ENCODE measurements at places on chromosomes 2 and 18.
A peak's percentile ranks its signal among the peaks of the same experiment; 100 is the strongest.

DNA sequence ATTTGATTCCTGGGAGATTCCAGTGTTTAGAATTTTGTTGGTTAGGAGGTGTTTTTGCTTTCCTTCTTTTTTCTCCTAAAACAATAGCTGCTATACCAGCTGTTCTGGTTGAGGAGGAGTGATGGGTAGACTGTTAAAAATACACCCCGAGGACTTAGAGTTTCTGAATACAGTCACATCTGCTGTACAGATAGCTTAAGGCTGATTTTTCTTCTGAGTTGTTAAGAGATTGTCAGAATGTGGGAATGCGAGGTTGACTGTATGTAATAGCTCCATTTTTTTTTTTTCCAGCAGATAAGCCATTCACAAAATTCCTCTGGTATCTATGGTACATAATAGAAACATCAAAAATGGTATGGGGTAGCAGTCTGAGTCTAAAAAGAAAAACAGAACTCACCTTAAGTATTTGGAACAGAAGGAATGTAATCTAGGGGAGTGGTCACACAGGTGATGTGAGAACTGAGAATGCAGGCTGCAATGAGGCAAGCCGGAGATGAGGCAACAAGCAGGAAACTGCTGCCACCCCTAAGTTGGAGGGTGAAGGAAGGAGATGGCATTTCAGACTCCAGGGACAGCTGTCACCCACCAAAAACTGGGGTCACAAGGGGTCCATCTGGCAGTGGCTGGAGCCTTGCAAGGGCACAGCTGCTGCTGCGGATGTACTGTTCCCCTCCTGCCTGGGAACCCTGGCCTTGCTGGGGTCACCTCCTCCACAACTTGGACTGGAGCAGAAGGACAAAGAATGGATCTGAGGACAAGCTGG lies 2.4 kb downstream of the DGKD start:
- no peak for DNase-seq

DNA sequence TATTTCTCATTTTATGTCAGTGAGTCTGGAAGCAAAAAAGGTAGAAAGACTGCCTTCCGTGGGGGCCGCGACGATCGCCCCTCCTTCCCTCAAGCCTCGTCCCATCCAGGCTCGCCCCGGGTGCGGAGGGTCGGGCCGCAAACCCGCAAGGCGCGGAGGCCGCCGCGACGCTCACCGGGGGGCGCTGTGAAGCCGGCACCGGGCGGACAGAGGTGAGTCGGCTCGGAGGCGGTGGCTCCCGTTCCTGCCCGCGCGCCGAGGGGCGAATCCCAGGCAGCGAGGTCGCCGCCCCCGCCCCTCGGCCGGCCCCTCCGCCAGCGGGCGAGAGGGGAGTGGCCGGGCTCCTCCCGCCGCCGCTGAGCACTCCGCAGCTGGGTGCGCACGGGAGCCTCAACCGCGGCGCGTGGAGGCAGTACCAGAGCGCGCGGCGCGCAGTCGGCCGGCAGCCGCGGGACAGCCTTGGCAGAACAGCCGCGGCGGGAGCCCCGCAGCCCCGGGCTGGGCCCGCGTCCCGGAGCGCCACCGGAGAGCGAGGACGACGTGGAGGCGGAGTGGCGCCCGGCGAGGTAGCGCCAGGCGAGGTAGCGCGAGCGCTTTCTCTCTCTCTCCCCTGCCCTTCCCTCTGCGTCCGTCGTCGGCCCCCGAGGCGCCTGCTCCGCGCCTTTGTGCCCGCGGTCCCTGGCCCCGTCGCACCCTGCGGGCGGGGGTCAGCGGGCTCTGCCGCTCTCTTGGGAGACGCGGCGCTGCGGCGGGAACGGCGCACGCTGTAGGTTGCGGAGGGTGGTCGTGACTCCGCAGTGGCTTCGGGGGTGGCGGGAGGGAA lies at the start of gene MYO1B:
Gene MYO1B, plus strand, starts transcription at position 359 of the 823 bp plus-strand sequence. CDS start 31,492 bp downstream, outside the sequence.
- DNase-seq = peak; percentile 51

GRCh38 chr2:134785659-134786430 lies 52.6 kb upstream of the ACMSD start:
- DNase-seq = no peak

DNA sequence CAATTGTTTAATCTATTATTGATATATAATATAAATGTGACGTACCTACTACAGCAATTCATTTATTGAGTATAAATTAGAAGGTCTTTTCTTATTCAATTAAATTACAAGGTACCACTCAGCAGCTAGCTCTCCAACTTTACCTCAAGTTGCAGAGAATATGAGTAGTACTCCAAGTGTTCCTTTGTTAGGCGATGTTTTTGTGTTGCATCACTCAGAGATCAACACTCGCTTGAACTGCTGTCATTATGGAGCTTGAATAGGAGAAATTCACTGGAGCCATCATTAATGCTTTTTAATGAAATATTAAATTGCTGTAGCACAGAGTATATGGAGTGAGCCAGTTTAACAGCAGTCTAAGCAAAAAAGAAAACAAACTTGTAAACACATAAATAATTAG lies 320.0 kb downstream of the FSIP2 start:
- DNase-seq = no peak

DNA sequence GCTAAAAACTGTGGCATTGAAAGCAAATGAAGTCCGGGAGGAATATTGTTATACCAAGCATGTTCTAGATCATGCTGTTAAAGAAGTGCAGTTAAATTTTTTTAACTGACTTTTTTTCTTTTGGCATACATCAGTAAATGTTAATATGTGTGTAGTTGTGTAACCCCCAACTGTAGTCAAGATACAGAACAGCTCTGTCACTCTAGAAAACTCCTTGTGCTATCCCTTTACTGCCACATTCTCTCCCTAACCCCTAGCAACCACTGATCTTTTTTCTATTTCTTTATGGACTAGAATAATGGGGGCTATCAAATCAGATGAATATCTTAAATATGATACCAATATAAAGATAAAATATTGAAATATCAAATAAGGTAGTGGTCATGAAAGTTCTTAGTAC lies 46.4 kb downstream of the LCLAT1 start:
- DNase-seq = no peak

- no peak for DNase-seq
Measured at GRCh38 chr2:20146401-20146800, 78.5 kb downstream of the SDC1 start.

DNA sequence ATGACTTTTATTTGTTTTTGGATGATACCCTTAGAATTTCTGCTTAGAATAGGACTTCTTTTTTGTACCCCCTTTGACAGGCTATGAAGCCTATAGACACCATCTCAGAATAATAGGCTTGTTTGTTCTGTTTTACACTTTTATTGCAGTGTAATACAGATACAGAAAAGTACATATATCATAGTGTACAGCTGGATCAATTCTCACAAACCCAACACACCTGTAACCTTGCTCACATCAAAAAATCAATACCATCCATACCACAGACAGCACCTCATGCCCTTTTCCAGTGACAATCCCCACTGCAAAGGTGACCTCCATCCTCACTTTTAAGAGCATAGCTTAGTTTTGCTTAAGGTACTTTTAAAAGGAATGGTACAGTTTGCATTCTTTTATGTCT lies 14.8 kb downstream of the EML6 start:
- no peak for DNase-seq

DNA sequence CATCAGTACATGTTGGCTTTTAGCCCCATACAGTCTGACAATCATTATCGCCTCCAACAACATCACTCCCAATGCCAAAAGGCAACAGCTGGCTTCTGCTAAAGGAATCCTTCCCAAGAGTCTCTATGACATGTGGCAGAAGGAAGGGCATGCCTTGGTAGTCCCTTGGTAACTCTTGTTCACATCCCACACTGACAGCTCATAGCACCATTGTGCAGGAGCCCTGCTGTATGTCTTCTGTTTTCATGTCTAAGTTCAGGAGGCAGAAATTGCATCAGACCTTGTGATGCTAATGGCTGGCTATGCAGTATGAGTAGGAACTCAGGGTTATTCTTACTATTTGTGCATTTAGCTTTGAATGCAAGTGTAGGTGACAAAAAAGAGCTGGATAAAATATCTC lies 392.1 kb downstream of the PTH2R start:
- no peak for DNase-seq

DNA sequence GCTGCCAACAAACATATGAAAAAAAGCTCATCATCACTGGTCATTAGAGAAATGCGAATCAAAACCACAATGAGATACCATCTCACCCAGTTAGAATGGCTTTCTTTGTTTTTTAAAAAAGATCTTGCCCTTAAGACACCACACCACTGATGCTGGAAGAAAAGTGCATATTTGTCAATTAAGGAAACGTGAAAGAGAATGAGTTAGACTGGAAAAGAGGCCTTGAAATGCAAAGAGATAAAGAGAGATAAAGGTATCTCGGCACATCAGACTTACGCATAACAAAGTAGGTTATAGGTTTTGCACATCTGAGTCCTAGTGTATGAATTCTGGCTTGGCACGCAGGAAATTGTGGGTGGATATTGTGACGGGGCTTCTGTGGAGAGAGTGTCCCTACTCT lies 149.5 kb downstream of the MTX2 start:
- no peak for DNase-seq

DNA sequence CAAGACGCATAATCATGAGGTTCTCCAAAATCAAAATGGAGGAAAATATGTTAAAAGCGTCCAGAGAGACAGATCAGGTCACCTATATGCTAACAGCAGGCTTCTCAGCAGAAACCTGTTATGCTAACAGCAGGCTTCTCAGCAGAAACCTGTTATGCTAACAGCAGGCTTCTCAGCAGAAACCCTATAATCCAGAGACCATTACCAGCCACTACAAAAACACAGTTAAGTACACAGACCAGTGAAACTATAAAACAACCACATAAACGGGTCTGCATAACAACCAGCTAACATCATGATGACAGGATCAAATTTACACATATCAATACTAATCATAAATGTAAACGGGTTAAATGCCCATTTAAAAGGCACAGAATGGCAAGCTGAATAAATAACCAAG lies 1548.4 kb upstream of the TMEFF2 start:
- DNase-seq = no peak

- no peak for DNase-seq
Measured at GRCh38 chr2:175930504-175930903, 71.6 kb downstream of the LNPK start.

GRCh38 chr2:191696001-191696400 lies 18.1 kb downstream of the NABP1 start:
- no peak for DNase-seq

GRCh38 chr2:8752385-8752784 lies 70.5 kb downstream of the ID2 start:
- no peak for DNase-seq

DNA sequence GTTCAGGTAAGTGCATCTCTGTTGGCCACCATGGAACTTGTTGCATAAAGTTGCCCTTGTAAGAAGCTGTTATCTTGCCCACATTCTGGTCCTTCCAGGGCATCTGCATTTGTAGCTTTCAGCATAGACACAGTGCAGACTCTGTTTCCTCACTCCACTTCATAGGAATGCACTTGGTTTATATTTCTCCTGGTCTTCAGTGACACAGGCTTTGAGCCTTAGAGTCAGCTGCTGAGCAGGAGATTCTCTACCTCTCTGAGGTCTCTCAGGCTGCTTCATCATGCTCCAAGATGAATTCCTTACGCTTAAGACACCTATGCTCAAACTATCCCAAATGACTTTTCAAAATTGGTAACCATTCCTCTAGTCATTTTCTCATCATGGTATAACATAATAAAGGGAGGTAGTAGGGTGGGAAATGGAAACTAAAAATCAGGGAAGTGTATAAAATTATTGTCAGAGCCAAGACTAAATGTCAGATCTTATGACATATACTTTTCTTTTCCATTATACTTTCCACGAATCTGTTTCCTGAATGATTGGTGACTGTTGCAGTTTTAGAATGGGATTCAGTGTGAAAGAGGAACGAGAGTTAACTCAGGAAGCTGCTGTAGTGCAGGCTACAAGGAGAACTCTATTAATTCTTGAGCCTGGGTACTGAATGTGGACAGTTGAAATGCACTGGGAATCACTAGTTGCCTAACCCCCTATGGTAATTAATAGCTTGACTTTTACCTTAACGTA lies 72.0 kb downstream of the GALNT1 start:
- no peak for DNase-seq

DNA sequence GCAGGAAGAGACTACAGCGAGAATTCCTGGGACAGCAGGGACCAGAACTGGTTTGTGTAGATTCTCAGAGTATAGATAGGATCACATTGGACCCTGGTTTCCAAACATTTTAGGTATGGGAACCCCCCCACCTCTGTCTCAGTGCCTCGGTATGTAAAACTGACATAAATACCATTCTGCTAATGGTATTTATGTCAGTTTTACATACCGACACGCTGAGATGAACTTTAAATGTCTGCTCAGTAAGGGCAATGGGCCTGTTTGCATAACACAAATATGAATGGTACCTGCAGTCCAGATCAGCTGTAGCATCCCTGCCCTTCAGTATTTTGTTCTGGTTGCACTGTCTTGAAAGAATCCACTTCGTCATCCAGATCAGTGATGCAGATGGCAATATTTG lies 73.2 kb downstream of the WDSUB1 start:
- no peak for DNase-seq

DNA sequence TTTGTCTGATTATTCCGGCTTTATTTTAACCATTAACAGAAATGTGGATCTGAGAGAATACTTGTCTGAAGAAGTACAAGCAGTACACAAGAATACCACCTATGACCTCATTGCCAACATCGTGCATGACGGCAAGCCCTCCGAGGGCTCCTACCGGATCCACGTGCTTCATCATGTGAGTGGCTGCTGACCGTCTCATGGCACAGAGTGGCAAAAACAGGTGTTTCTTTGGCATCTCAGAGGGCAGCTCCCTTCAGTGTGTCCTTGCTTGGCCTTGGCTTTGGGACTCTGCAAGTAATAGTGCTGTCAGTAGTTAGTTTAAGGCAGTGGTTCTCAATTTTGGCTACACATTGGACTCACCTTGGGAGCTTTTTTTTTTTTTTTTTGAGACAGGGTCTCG lies 23.1 kb downstream of the SFTPB start:
- DNase-seq = no peak

DNA sequence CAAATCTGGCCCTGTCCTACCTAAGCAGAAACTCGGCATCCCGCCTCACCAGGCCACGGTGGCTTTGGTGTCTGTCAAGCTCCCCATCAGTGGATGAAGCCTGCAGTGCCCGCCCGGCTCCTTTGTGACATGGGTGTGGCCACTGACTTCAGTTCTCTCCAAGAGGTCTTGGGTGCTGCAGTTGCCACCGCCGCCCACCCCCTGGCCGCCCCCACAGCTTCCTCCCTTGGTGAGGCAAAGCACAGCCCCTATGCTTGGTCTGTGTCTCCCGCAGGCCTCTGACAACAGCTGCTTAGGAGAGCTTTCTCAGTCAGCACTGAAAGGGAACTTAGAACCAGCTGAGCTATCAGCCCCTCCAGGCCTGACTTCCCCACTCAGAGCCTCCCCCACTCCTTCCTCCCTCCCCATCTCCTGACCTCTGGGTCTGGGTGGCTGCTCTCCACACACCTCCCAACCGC lies 22.9 kb upstream of the GPR55 start:
- DNase-seq = peak; percentile 65

DNA sequence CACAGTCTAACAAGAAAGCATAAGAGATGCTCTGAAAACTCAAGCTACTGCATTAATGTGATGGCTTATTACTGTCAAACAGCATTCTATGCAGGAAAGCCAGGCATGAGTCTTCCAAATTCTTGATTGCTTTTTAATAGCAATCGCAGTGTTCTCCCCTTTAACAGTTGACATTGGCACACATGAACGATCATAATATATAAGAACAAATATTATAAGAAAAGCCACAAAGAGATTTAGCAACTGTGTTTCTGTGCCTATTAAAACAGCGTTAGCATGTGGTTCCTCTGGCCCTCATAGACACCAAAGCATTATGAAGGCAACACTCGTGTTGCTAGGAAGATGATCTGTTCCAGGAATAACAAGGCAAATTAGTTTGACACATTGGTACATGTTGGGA lies 245.0 kb downstream of the ACKR3 start:
- DNase-seq = no peak

- DNase-seq = no peak
Measured at GRCh38 chr2:19835781-19836281, 66.0 kb downstream of the TTC32 start.

- no peak for DNase-seq
Measured at GRCh38 chr2:45330637-45331409, 280.2 kb downstream of the SRBD1 start.

Data from activated CD4-positive, alpha-beta T cell treated with anti-CD3 and anti-CD28 coated beads, Interleukin-2, amount 50 U/mL, for 16 hours (primary cell).